ENCODE measurements at places on chromosomes 4 and X.

- no peak for DNase-seq
These were observed 815.0 kb upstream of the PCDH10 start for GRCh38 chr4:132334081-132334480.

- DNase-seq, result no peak
These were observed 59.9 kb downstream of the DIPK2B start for GRCh38 chrX:45140812-45141211.

DNA sequence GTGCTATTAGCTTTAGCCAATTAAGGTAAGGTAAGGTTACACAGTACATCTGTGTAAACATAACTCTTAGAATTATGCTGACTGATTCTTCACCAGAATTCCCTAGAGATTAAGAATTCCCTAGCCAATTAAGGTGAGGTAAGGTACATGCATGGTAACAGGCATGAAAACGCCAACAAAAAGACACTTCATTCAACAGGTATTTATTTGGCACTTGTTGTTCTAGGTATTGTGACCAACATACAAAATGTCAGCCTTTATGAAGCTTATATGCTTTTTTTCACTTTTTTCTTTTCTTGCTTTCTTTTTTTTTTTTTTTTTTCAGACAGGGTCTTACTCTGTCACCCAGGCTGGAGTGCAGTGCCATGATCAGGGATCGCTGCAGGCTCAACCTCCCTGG, 47.2 kb downstream of the EDNRA start:
- no peak for DNase-seq

DNA sequence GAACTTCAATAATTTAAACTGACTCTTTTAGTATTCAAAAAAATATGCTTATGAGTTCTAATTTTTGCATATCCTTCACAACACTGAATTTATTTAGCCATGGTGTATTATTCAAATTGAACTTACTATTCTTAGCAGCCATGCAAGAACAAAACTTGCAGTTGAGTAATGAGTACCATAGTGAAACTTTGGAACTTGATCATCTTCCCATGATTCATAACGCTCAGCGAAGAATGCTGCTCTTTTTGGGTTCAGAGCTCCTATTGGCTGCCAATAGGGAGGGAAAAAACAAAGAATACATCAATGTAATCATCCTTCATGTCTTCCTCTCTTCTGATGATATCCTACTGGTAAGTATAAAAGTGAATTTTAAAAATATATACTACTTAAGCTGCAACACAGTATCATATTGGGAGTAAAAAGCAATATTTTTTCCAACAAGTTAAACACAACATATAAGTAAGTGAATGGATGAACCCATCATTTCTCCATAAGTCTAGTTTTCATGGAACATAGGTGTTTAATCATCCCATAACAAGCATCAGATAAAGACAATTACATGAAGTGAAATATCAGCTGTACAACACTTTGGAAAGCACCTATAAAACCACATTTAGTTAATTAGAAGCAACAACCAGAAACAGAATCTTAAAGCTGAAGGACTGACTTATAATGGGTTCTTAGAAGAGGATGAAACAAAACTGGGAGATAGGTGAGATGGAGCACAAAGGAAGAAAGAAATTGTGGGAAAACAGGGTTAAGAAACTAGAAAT, 145.2 kb upstream of the MAB21L2 start:
- no peak for DNase-seq

- DNase-seq, result no peak
These were observed 163.7 kb downstream of the NPNT start for GRCh38 chr4:106058921-106059320.

DNA sequence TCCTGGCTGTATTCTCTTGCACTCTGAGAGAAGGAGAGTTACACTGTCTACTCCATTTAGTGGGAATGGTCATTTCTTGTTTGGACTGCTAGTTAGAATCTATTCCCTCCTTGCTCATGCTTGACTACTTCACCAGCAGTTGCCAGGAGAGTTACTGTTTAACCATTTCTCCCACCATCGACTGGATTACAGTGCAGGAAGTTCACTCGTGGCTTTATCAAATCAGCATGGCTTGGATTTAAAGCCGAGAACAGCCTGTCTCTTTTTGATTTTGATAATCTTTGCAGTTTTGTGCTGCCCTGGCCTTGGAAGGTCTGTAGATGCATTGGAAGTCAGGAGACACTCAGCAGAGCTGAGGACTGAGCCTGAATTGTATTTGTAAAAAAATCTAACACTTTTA, 3.2 kb downstream of the GBA3 start:
- no peak for DNase-seq

GRCh38 chr4:72896515-72896914, 173.0 kb downstream of the COX18 start:
- DNase-seq, result no peak

- DNase-seq, result no peak
These were observed 44.0 kb upstream of the STK26 start for GRCh38 chrX:131979116-131979515.

GRCh38 chr4:83870328-83870950, 334.5 kb downstream of the GPAT3 start:
- no peak for DNase-seq

DNA sequence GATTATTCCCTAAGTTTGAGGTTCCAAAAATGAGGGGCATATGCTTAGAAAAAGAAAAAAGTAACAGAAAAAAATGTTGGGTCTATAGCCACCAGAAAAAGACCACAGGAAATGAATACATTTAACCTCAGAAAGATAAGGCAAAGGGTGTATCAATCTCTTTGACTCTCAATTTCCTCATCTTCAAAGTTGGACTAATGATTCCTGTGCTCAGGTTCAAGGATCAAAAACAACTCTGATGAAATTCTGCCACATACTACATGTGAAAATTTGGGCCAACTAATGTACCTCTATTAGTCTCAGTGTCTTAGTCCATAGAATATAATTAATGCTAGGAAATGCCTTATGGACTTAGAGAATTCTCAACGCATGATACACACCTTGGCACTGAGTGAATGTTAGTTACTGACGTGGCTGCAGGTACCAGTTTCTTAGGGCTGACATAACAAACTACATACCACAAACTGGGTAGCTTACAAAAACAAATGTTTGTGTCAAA, 257.7 kb downstream of the ANKRD50 start:
- DNase-seq, result no peak

GRCh38 chrX:18548996-18549395, 122.9 kb downstream of the RS1 start:
- no peak for DNase-seq

GRCh38 chr4:183195534-183195933, 96.5 kb downstream of the WWC2 start:
- no peak for DNase-seq

DNA sequence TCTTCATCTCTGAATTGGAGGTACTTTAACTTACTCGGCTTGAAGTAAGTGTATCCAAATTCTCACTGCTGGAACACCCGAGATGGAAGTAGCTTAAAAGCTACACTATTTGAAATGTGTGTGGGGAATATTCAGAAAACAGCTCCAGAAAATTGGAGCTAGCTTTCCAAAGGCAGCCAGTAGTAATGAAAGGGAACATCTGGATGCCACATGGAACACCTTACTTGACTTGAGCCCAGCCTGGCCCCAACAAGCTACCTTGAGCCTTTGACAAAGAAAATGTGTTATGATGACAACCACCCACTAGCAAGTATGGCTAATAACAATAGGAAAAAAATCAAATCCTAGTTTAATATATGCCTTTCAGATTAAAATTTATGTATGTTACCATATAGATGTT, 161.5 kb downstream of the PRDM5 start:
- DNase-seq, result no peak

DNA sequence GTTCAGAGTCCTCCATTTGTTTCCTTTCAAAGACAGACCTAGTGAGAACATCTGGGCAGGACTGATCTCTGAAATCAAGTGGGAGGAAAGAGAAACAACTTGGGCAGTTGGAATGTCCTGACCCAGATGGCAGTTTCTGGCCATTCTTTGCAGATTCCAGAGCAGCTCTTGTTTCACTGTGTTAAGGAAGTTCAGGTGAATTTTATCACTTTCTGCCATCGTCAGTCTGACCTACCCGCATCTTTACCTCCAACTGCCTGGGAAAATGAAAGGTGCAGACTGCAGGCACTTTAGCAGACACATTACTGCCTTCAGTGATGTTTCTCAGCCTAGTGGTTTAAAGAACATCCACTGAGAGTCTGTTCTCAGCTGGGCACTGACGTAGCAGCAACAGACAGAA, 216.2 kb downstream of the CEP135 start:
- DNase-seq, result no peak
